CD4-positive, alpha-beta T cell treated with Interleukin-6 for 4 hours (primary cell): ENCODE measurements at places on chromosomes 6 and 20.

DNA sequence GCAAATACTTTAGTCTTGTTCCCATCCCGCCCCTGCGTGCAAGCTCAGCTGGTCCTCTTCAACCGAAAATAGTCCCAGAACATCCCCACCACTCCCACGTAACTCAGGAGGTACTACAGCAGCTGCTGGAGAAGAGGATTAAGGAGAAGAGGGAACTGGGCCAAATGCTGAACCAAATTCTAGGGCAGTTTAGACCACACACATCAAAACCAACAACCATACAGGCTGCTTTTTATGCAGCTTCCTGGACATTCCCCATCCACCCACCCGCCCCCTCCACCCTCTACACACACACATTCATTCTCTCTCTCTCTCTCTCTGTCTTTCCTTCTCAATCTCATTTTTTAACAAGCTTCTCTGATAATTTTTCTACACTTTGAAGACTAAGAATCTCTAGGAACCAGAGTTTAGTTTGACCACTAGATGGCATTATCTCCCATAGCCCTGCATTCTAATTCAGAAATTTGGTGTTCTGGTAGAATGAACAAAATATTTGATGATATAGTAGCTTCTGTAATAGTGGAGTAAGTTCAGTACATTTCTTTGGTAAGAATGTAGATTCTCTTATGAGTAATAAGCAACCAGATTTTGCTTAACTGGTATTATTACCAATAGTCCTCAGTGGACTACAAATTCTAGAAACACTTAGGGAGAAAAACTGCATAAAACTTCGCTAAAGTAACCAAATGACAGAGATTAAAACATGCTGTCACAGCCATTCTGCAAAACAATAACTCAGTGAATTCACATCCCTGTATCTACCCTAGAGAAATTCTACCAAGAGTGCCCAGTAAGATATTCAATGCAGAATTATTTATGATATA is 52.1 kb upstream of the BEND6 start:
- no peak for DNase-seq

DNA sequence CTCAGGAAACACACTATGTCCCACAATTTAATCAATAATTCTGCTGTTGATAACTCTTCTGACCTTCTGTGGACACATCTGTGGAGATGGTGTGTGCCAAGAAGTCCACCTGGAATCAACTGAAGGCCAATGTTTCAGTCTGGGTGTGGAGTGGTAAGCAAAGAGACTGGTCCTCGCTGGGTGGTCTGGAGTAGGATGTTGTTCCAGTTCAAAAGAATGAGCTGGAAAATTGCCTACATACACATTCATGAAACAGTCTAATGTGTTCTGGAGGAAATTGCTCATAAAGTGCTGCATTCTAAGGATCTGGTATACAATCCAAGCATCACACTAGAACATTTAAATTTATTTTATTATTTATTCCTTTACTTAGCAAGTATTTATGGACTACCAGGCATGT is 33.9 kb upstream of the TBX18 start:
- no peak for DNase-seq

- DNase-seq: no peak
Observed at GRCh38 chr6:164184410-164184809, 769.9 kb downstream of the QKI start.

- DNase-seq: no peak
Observed at GRCh38 chr6:147106759-147107401, 97.3 kb upstream of the STXBP5 start.

- DNase-seq: no peak
Observed at GRCh38 chr6:69246983-69247382, 549.8 kb downstream of the LMBRD1 start.

DNA sequence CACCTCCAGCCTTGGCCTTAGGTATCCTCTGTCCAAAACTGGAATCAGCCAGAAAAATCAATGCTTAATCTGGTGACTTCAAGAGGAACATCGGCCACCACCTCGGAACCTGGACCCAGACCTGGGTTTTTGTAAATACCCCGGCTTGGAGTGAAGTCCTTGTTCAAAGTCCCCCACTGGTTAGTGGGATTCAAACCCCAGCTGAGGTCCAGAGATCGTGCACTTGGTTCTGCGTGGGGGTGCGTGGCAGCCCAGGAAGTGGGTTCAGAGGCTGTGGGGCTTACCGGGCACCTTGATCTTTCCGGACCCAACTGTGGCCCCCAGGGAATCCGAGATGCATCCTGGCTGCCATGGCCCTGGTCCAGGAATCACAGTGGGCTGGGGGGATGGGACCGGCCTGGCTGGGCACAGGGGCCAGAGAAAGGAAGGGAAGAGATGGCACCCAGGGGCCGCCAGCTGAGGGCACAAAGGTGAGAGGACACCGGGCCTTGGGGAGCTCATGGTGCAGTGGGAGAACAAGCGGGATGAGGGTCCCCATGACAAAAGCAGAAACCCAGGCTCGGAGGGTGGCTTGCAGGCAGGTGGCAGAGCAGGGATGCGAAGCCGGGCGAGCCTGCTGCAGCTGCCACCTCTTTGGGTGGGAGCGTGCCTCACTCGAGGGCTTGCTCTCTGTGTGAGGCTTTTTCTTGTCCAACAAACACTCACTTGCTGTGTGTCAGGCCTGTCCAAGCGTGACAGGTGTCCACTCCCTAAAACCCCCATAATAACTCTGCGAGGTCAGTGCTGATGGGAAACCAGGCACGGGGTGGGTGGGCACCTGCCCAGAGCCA is 27.7 kb downstream of the ZBP1 start:
- DNase-seq: no peak

DNA sequence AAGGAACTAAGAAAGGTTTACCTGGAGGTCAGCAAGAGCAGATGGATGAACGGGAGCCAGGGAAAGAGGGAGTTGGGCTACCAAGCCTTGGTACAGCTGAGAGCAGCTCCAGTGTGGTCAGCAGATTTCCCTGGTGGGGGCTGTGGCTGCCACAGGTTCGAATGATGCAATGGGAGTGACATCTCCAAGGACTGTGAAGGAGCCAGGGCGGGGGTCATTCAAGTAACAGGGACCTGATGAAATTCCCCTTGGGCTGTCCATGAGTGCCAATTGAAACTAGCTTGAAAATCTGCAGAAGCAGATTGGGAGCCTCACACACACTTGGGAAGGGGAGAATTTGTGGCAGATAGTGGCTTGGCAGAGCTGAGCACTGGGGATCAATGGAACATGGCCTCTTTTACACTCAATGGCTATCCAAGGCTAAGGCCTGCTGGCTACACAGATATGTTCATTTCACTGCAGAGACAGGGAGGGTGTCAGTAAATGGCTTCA is 247.0 kb upstream of the ECI2 start:
- no peak for DNase-seq

DNA sequence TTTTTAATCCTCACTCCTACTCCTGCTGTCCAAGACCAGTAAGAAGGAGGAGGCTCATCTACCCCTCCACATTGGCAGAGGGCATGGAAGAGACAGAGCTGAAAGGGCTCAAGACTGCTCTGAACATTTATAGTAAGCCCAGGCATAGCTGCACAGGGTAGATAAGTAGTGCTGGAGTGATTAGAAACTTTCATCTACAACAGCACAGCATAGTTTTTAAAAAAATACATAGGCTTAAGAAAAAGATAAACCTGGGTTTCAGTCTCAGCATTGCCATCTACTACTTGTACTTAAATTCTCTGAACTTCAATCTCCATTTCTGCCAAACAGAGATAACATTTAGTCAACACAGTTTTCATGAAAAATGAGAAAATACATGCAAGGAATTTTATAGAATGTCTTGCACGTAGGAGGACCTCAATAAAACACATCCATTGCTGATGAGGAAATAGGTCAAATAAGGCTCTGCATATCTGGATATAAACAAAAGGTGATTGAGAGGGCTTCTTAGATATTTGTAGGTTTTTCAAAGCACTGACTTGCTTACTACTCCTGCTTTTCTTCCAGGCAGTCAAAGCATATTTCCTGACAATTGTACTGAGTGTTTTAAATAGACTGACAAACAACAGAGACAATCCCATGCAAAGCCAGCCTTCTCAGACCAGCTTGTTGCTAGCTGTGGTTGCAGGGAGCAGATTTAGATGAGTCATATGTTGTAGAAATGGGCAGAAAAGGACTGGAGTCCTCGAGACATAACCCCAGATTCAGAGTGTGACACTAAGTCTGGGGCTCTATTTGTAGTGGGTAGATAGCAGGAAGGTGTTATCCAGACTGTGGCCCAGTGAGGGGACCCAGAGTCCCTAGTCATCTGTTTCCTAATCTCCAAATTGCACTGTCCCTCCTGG is 107.4 kb upstream of the TAB2 start:
- DNase-seq: peak; percentile 59

GRCh38 chr20:33812152-33812849 is 1.2 kb downstream of the CHMP4B start:
- DNase-seq: peak; percentile 26

- peak; percentile 74 for DNase-seq
Observed at GRCh38 chr20:36975099-36975818, 23.8 kb upstream of the SAMHD1 start.

GRCh38 chr20:48395816-48396546 is 431.8 kb downstream of the PREX1 start:
- DNase-seq: no peak

DNA sequence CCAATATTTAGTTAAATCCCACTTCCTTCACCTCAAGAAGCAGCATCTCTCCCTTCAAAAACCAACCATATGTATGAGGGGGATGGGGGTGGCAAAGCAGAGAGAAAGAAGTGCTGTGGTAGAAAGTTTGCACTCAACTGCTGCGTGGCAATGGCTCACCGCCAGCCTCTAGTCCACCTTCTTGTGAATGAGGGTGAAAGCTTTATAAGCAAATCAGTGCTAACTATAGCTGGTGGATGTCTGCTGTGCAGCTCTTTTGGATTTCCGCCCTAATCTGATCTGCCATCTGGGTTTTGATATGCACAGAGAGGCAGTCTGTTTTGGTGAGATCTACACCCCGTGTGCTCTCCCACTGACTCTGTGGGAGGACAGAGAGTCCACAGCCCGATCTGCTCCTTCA is 281.2 kb upstream of the SUPT3H start:
- peak; percentile 13 for DNase-seq

DNA sequence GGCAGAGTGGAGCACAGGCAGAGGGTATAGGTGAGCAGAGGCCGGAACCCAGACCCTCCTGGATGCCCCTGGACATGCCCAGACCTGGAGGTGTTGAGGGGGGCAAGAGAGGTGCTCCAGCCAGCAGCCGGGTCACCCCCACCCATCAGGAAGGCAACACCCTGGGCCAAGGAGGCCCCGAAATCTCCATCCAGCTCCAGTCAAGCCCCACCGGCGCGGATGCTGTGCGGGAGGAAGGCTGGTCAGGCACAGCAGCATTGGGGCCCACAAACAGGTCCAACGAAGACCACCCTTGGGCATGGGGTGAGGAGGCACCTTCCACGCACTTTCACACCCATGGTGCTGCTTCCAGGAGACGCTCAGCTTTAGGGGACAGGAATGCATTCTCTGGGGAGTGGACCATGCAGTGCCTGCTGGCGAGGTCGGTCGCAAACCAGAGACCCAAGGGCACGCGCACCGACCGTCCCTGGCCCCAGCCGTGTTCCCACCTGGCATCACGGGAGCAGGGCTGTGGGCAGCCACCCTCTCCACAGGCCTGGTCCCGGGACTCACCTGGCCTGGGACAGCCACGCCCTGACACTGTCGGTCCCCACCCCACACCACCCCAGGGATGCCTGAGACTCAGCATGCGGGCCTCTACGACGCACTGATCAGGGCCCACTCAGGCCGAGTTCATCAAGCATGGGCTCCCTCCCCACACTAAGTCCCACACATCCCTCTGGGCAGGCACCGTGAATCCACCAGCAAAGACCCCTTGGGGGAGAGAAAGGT is 43.6 kb upstream of the ZBP1 start:
- peak; percentile 0 for DNase-seq

- DNase-seq: no peak
Observed at GRCh38 chr20:45174434-45175364, at the start of gene PI3. TSS of gene PI3 (plus strand) at chr20:45174902. CDS start at chr20:45174923, 21 bp downstream.

DNA sequence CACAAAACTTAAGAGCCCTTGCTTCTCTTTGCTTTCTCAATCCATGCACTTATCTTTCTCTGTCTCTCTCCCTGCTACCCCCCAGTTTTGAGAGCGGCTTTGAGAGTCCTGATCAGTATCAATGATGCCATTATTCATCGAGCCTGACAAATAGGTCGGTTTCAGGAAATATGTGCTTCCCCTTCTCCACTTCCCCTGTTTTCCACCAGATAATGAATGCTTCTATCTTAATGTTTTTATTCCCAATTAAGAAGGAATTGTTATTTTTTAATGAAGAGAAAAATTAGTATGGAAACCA is 117.7 kb downstream of the KIF13A start:
- no peak for DNase-seq

DNA sequence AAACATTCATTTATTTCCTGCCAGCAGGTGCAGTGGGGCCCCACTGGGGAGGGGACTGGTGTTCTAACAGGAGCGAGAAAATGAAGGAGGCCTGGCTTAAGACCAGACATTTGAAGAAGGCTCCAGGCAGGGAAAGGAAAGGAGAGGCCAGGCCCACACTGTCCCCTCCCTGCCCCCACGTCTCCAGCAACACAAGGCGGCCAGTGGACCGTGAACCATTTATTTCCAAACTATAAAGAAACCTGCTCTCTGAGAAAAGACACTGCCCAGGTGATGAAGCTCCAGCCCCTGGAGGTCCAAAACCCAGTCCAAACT is 41.4 kb upstream of the CDH22 start:
- DNase-seq: no peak
